Type B pancreatic cell (in vitro differentiated cells): ENCODE measurements at places on chromosomes 11 and 22.

GRCh38 chr11:43542750-43543712 is 137.5 kb upstream of the HSD17B12 start:
- DNase-seq: no peak

- no peak for DNase-seq
These were observed 9.9 kb downstream of the PCSK7 start for GRCh38 chr11:117221775-117222517.

DNA sequence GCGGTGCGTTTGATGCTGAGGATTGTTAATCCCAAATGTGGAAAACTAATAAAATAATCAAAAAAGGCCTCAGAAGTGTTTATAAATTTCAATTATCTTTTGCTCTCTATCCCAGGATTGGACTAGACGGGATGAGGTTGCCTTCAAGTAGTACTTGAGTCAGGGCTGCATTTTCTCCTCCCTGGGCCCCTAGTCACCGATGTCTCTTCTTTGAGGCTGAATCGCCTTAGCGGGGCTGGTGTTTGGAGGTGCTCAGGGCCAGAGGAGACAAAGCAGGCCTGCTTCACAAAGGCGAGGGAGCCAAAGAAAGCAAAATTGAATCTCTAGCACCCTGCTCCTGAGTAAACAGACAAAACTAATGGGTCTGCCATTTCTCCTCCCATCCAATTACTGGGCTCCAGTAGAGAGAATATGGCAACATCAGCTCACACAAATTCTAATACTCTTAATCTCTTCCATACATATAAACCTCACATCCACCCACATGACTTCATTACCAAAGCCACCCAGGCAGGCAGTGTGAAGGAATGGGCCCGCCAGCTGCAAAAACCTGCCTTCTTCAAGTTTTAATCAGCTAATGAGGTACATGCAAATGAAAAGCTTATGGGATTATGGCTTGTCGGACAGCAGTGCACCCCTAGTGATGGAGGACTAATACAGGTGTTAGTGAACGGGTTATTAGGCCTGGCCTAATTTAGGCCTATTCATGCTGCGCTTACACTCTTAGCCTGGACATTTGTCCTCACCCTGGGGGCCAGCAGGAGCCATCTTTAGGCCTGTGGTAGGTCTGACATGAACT is 52.7 kb upstream of the HTATIP2 start:
- DNase-seq: no peak

DNA sequence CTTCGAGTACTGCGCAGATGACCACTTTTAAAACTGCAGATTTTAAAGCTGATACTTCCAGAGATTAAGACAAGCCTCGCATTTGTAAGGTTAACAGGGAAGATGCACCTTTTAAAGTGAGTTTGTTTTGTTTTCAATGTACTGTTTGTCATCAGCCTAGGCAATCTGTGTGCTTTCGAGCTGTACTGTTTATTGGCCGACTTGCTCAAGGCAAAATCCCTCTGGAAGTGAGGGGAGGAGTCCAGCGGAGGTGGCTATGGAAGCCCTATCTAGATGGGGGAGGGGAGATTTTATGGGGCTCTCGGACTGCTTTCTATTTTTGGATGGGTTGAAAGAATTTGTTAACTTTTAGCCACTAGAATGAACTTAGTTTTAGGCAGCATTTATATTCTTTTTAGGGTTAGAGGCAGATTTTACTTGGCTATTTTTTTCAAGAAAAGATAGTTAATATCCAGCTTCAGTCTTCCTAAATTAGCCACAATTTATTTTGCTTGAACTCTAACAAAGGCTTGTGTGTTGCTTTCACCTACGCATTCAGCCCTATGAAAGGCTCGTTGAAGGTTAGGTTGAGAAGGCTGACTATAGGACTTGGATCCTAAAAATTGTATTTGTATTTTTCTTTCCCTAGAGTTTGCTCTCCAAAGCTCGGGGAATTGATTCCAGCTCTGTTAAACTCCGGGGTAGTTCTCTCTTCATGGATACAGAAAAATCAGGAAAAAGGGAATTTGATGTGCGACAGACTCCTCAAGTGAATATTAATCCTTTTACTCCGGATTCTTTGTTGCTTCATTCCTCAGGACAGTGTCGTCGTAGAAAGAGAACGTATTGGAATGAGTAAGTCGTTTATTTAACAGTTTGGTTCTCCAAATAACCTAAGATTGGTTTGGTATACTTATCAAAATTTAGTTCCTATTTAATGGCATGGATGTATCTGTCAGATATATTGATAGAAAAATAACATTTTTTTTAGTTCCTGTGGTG is 2.1 kb downstream of the WEE1 start:
- DNase-seq: no peak
